ENCODE measurements at places on chromosomes 12 and 14.

DNA sequence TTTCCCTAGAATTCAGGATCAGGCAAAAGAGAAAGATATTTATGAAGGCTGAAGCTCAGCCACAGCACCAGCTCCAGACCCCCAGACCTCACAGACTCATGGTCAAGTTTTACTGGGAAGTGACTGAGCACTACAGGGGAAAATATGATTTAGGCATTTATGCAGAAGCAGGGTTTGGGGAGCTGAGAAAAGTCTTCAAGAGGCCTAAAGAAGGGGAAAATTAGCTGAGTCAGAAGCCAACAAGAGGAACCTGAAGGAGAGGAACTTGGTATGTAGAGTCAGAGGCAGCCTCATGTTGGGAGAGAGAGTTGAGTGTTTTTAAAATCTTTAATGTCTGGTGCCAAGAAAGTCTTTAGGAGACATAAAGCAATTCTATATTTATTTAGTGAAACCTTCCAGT is 63.0 kb downstream of the FOS start:
- DNase-seq, result no peak

- DNase-seq, result no peak
These were observed 54.6 kb downstream of the ACTN1 start for GRCh38 chr14:68924186-68925158.

GRCh38 chr12:91194500-91194899 is 11.9 kb upstream of the DCN start:
- DNase-seq, result no peak

DNA sequence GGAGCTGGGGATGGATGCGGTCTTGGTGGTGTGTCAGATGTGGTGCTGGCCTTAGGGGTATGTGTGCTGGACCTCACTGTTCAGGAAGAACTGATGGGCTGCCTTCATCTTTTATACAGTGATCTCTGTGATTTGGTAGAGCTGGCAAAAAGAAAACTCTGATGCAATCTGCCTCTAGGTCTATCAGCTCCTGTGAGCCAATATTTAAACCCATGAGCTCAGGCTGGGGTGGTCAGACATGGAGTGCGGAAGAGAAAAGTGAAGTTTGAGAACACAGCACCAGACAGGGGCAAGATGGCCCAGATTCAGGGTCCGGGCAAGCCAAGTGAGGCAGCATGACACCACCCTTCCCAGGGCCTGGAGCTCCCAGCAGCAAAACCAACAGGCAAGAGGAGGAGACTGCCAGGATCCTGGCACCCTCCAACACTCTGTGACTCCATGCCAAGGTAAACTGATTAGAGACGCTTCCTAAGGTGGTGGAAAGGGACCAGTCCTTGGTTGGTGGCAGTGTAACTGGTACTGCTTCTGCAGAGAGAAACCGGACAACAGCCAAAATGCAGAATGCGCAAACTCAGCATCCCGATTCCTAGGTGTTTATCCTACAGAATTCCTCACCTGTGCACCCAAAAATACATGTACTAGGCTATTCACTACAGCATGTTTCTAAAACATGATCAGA is 82.3 kb downstream of the CHGA start:
- no peak for DNase-seq

GRCh38 chr14:92088494-92088893 is 17.9 kb downstream of the ATXN3 start:
- no peak for DNase-seq

GRCh38 chr12:108525681-108526080 is 10.6 kb downstream of the FICD start:
- DNase-seq, result no peak

GRCh38 chr14:56124327-56124726 is 6.1 kb downstream of the PELI2 start:
- no peak for DNase-seq

- peak; percentile 29 for DNase-seq
These were observed 6.6 kb downstream of the PPP4R4 start for GRCh38 chr14:94180655-94181271.

DNA sequence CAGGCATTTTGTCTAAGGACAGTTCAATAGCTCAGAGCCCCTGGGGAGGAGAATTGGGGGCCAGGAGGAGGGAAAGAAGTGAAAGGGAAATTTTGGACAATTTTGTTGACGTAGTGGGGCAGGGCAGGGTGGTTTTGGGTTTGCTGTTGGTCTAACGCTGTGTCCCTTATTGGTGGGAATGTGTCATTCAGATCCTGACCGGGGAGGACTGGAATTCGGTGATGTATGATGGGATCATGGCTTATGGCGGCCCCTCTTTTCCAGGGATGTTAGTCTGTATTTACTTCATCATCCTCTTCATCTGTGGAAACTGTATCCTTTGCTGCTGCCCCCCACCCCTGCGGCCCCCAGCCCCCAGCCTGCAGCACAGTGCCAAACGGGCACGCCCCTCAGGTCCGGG is 212.1 kb upstream of the FKBP4 start:
- no peak for DNase-seq

DNA sequence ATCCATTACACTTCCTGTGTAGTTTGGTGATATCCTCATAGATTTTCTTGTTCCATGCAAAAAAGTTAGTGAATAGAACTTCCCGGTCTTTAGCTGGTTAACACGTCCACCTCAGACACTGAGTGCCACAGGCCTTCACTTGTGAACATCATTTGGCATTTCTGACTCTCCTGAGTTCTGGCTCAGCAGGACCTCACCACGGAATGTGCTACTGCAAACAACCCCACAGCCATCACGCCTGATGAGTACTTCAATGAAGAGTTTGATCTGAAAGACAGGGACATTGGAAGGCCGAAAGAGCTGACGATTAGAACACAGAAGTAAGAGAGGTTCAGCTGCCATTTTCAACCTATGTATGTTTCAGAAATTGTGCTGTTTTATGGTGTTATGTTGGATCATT is 20.0 kb downstream of the C12orf76 start:
- DNase-seq, result no peak

- DNase-seq, result no peak
These were observed at the start of gene IFNG-AS1 for GRCh38 chr12:67989184-67989920. TSS of gene IFNG-AS1 (plus strand) at chr12:67989447.

DNA sequence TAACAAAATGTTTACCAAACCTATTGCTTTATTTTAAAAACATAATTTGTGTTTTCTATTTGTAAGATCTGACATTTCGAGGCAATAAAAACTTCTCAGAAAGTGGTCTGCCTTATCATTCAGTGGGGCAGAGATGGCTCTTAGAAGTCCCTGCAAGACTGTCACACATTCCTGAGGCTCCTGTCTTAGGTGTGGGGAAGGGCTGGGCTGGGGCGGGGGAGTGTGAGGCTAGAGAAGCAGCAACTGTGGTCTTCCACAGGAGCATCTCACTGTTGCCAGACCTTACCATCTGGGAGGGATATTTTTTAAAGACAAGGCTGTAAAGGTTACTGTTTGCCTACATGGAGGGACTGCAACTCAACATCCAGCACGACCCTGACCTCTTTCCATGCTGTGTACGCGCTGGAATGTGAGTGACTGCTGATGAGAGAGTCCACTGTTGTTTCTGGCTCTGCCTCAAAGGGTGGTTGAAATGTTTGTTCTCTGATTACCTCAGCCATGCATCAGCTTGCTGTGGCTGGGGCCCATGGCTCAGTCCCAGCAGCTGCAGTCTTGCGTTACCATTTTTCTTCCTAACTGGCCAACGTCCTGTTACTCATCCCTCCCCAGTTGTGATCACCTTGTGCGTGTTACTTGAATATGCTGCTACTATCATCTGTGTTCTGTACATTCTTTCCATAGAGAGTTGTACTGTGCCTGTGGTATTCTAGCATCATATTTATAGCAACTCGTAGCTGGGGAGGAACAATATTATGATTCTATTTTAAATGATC is 12.4 kb downstream of the ERG28 start:
- DNase-seq, result no peak

DNA sequence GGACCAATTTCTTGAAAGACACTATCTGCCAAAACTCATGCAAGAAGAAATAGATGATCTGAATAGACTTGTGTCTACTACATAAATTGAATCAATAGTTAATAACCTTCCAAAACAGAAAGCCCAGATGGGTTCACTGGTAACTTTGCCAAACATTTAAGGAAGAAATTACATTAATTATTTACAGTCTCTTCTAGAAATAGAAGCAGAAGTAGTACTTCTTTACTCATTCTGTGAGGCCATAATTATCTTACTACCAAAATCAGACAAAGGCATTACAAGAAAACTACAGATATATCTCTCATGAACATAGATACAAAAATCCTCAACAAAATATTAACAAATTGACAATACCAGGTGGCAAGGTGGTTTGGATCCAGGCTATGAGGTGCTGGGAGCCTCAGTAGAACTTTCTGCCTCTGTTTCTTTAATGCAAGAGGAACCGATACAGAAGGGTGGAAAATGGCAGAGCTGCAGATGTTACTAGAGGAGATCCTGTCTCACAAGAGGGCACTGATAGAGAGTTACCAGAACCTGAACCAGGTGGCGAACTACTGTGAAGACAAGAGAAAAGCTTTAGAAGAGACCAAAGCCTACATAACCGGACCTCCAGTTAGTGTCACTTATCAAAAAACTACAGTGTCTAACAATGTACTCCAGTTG is 33.7 kb upstream of the KTN1 start:
- no peak for DNase-seq

GRCh38 chr12:4962539-4963486 is 53.1 kb downstream of the KCNA1 start:
- no peak for DNase-seq

GRCh38 chr14:105313381-105314286 is 914 bp upstream of the PACS2 start:
- no peak for DNase-seq

DNA sequence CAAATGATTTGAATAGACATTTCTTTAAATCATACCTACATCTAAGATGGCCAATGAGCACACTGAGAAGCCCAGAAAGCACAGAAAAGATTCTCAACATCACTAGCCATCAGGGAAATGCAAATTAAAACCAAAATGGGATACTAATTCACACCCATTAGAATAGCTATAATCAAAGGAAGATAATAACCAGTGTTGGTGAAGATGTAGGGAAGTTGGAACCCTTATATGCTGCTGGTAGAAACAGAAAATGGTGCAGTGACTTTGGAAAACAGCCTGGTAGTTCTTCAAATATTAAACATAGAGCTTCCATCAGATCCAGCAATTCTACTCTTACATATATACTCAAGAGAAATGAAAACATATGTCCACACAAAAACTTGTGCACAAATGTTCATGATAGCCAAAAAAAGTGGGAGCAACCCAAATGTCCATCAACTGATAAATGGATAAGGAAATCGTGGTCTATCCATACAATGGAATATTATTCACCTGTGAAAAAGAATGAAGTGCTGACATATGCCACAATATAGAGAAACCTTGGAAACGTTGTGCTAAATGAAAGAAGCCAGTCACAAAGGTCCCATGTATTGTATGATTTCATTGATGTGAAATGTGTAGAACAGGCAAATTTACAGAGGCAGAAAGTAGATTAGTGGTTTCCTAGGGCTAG is 24.4 kb downstream of the SYNE3 start:
- no peak for DNase-seq

DNA sequence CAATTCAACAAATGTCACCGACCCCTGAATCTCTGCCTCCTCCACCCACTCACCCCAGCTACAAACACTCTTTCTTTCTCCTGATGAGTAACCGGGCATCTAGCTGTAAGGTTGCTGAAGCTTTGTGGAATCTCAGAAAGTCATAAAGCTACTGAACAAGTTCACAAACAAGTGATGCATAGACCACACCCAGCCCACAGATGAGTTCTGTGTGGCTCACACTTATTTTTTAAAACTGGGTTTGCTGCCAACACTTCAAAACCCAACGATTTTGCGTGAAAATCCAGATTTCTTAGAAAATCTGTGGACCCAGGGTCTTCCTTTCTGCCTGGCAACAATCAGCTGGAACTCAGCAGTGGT is 96.1 kb downstream of the APAF1 start:
- no peak for DNase-seq

DNA sequence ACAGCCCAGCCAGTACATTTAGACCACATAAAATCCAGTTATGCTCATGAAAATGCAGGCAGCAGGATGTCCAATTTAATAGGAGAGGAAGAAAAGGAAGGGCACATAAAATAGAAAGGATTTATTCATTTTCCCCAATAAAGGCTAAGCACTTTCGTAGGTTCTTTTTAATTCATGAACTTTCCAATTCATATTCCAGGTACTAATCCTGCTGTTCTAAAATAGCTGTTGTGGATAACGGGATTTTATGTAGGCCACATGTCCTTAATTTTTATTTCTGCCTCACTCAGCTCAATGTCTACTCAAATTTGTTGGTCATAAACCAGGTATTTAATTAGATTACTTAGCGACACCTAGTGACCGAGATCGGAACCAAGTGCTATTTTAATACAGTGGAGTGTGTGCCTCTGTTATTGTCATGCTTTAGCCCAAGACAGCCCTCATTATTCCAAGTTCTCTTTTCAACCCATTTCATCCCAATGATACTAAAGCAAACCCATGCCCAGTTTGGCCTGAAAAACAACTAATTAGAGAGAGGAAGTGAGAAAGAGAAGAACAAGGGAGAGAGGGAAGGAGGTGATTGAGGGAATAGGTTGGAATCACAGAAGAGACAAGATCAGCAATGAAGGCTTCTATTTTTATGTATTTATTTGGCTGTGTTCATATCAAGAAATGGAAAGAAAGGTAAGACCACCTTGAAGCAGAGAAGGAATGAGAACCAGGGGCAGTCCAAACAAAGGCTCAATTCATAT is 45.9 kb upstream of the IFNG-AS1 start:
- peak; percentile 22 for DNase-seq

- no peak for DNase-seq
These were observed 52.4 kb downstream of the MON2 start for GRCh38 chr12:62519043-62519442.

GRCh38 chr14:43938588-43939281 is 568.3 kb downstream of the FSCB start:
- DNase-seq, result no peak

DNA sequence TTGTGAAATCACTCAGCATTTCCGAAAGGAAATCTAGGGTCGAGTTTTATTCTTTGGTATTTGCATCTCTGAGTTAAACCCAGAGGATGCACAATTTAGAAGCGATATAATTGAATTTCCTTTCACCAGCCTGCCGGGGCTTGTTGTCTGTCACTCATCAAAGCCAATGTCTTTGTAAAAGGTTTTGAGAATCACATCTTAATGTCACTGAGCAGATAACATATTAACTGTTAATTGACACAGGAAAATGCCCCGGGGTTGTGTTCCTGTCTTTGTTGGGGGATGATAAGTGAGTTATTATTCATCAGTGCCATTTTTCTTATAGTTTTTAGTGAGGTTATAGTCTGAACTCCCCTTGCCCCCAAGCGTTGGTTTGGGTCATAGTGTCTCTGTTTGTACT is 73.4 kb downstream of the DUSP6 start:
- DNase-seq, result no peak

DNA sequence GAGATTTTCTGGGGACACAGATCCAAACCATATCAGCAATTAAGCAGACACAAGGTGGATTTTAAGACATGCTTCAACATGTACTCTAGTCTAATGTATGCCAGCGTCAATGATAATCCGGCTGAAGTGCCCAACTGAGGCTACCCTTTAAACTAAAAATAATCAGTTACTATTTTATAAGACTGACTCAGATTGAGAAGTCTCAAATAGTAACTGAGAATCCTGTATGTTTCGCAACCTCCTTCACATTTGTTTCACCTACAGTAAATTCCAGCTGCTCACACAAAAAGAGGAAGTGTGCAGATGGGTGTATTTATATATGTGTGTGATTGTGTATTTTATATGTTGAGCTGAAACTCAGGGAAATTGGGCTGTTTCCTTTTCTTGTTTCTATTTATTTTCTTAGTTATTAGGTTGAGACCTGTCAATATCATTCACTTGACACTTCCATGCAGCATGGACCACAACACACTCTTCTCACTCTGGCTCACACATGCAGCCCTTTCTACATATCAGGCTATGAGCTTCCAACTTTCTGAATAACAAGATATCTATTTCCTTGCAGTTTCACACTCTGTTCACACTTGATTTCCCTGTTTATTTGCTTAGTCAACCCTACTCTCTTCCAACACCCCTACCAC is 1224.9 kb upstream of the TMEM132C start:
- no peak for DNase-seq

All from hematopoietic multipotent progenitor cell treated with erythropoietin and hydrocortisone succinate and interleukin-3 and kit ligand, for 17 days (in vitro differentiated cells).